Activated naive CD4-positive, alpha-beta T cell (primary cell): ENCODE measurements at places on chromosomes 3 and 15.

DNA sequence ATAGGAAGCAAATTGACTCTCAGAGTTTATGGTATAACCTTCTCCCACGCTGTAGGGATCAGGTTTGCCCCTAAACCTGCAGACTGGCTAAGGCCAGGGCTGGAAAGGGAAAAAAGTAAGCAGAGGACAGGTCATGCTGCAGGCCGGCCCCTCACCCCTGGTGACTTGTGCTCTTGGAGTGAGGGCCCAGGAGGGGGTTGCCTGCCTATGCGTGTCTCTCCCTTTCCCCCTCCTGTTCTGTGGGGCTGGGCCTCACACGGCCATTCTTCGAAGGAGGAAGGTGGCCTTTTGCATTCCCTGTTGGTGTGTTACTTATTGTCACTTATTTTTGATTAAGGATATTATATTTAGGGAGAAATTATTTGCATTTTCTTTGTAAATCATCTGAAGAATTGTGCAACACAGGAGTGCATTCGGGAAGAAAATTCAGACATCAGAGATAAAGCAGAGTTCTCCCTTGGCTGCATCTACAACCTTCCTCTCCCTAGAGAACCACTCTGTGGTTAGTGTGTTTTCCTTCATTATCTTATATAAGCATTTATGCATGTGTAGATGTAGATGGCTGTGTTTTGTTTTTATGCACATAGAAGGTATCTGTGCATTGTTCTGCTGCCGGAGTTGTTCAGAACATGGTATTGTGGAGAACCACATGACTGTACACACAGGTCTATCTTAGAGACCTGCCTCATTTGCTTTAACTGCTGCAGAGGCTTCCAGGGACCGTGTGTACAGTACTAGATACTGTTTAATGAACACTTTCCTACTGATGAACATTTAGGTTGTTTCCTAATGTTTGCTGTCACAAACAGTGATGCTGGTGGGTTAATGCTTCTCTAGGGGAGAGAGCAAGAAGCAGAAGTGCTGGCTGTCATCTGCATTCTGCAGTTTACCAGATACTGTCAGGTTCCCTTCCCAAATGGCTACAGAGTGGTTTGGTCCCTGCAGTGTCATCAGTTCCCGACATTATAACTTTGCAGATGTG is 133.5 kb downstream of the APBA2 start:
- no peak for DNase-seq

- DNase-seq: no peak
Observed at GRCh38 chr3:195033531-195034091, 237.3 kb downstream of the XXYLT1 start.

DNA sequence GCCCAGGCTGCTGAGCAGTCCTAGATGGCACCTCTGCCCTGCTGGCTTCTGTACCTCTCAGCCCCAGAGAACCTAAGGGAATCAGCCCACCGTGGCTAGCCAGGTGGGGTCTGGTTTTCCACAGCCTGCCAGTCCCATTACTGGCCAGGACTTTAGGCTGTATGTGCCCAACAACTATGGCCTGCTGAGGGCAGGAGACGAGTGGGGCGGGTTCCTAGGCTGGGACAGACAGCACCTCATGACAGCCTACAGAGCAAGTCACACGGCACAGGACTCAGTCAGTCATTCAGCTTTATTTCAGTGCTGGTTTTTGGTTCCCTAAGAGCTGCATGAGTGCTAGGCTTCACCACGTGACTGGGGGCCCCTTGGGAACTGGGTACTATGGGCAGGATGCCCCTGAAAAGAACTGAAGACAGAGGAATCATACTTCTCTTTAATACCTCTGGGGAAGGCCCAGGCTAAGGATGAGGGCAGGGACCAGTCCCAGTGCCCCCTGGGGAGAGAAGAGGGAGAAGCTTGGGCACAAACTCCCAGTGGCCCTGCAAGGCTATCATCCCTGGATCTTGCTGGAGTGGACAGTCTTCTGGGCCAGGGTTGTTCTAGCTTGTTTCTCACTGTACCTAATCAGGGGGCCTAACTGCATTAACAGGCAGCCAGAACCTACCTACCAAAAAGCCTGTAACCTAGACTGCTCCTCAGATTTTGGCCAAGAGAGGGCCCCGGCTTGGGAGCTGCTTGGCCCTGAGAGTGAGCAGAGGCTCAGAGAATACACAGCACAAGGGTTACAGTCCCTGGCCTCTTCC is 14.8 kb downstream of the CLK3 start:
- DNase-seq: no peak

DNA sequence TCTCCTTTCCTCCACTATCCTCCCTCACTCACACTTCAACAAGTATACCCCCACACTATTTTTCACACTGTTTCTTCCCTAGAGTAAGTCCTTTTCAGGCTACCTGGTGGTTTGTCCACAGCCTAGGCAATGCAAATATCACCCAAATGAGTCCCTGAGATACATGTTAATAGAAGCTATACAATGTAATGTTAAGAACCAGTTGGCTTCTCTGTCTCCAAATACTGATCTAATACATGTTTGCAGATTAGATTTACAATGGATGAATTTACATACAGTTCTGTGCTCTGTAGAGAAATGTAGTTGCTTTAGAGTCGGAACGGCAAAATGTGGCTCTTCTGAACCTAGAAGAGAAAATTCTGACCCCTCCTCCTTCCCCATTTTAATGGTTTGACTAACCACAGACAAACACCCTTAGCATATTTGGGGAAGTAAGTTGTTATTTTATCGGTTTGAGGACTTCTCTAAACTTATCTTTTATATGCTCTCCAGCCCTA is 63.6 kb upstream of the MBNL1 start:
- DNase-seq: no peak

DNA sequence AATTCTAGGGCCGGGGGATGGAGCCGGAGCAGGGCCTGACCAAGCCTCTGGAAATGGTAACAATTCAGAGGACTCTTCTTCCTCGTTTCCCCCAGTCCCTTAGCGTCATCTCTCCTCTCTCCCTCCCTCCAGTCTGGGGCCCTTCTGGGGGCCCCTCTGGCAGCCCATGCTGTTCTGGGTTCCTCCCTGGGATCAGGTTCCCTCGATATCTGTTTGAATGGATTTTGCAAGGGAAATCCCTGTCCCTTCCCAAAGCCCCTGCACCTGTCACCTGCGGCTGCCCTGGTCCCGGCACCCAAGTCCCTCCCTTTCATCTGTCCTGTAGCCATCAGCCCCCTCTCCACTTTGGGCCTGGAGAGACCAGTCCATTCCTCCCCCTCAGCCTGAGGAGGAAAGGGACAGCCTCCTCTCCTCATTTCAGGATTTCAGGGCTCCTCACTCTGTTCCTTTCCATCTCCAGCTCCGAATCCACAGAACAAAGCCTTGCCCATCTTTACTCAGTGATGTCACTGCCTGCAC is 1.7 kb upstream of the PLCB2 start:
- no peak for DNase-seq
